ENCODE measurements at places on chromosomes 6 and 20.

DNA sequence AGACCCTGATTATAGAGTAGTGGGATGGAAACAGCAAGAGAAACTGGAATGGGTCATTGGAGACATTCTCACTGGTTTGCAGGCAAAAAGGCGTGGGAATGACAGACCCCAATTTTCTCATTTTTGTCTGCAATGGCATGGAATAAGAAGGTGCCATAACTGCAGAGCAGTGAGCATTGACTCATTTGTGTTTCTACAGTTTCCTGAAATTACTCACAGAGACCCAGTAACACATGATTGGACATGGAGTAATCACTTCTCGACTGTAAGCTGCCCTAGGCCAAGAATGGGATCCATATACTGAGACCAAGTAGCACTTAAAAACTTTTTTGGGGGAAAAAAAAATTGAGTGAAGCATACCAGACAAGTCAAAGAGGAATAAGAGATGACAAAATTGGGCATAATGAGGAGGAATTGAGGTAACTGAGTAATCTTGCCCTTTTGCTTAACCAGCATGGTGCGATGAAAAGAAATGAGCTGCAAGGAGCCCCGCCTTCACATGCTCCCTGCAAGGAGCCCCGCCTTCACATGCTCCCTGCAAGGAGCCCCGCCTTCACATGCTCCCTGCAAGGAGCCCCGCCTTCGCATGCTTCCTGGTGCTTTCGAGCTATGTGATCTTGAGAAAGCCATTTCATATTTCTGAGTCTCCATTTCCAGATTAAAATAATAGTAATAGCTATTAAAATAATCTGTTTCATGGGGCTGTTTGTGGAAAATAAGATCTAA, 44.1 kb downstream of the NHSL1 start:
- DNase-seq, result no peak

DNA sequence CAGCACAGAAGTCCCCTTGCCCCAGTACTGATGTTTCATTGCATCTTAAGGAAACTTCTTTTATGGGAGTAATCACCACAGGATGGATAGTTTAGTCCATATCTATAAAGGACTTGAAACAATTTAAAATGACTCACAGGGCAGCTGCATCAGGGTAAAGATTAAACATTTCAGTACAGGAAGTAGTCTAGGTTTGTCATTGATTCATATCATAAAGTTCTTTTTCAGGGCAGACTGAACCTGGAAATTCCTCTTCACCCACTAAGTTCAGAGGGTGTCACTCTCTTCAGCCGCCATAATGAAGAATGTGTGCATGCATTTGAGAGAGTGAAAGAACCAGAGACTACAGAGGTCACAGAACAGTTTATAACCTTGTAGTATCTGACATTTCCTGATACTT, 296.3 kb upstream of the JAG1 start:
- DNase-seq, result no peak

DNA sequence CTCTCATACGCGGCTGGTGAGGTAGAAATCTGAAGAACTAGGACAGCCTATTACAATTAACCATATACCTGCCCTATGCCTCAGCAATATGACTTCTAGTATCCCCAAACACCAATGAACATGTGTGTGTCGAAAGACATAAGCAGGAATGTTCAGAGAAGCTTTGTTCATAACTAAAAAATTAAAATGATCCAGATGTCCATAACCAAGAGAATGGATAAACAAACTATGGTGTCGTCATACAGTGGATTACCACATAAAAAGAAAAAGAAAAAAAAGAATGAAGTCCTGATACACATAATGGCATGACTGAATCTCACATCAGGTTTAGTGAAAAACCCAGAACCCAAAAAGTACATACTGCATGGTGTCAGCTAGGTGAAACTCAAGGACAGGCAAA, 73.9 kb downstream of the MDN1 start:
- no peak for DNase-seq

- DNase-seq, result no peak
Observed at GRCh38 chr20:4439461-4439860, 282.2 kb upstream of the PRND start.

DNA sequence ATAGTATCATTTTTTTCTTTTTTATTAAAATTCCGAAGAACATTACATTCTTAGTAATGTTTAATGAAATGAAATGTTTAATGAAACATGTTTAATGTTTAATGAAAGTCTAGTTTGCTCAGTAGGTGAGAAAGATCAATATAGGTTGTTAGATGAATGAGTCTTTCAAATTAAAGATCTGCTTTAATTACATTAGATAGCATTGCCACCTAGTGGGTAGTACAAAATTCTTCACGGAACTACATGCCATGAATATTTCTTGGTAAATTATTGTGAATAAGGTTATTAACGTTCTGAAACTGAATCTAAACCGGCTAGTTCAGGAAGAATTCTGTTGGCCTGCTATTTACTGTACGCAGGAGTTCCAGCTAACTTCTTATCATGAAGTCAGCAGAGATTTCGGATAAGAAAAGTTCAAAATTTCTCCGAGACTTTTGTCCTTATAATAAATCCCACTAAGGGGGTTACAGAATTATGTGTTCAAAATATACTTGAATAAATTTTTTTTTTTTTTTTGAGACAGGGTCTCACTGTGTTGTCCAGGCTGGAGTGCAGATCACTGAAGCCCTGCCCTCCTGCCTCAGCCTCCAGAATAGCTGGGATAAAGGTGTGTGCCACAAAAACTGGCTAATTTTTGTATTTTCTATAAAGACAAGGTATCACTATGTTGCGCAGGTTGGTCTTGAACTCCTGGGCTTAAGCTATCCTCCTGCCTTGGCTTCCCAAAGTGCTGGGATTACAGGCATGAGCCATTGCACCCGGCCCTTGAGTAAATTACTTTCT, 7.9 kb upstream of the GMNN start:
- no peak for DNase-seq

GRCh38 chr6:170289951-170290295, 955 bp downstream of the DLL1 start:
- peak; percentile 28 for DNase-seq

- DNase-seq, result no peak
Observed at GRCh38 chr20:53176134-53176533, 204.0 kb downstream of the TSHZ2 start.

GRCh38 chr20:7332169-7332568, 564.7 kb downstream of the BMP2 start:
- no peak for DNase-seq

DNA sequence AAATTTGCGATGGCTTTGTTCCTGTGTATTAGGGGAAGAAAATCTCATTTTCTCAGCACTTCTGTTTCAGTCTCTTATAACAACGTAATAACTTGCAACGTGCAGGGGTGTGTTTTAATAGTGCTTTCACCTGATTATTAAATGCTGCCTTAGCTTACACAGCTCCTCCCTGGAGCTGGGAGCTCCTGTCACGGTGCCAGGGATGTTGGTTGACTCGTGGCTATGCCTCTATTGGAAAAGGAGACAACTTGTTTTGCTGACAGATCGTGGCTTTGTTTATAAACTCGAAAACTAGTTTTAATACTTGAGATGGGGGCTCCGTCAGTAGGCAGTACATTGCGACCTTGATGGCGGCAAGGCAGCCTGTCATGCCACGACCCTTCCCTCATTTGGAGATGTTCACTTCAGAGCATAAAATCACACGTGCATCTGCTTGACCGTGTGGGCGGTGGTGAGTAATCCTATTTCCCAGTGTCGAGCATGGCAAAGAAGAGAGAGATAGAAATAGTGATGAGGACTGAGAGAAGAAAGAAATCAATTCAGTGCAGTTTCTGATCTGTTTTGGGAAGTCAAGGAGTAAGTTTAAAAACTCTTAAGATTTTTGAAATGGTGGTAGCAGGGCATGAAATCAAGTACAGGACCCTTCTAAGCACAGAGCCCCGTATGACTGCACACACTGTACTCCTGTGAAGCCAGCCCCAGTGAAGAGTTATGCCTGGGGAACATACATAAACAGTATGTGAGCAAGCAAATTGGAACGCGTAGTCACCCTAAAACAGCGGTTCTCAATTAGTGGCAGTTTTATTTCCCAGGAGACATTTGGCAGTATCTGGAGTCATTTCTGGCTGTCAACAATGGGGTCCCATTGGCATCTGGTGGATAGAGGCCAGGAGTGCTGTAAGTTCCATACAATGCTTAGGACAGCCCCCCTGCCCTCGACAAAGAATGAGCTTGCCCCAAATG, 147.2 kb downstream of the DOK5 start:
- DNase-seq, result no peak
